ENCODE measurements at places on chromosomes 1 and 21.

- DNase-seq: peak; percentile 67
Observed at GRCh38 chr21:36076878-36077655, 7.2 kb downstream of the CBR1 start.

DNA sequence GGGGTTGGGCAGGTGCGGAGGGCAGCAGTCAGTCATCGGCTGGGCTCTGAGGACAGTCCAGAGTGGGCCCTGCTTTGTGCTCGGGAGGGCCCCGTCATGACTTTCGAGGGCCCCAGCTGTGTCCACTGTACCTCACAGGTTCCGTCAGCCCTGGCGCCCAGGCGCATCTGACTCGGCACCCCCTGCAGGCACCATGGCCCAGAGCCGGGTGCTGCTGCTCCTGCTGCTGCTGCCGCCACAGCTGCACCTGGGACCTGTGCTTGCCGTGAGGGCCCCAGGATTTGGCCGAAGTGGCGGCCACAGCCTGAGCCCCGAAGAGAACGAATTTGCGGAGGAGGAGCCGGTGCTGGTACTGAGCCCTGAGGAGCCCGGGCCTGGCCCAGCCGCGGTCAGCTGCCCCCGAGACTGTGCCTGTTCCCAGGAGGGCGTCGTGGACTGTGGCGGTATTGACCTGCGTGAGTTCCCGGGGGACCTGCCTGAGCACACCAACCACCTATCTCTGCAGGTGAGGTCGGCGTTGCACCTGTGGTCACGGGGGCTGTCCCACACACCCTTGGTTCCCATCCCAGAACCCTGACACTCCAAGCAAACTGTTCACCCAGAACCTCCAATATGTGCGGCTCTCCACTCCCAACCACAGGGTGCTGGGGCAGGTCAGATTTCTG, 7.8 kb downstream of the PODN start:
- no peak for DNase-seq

GRCh38 chr1:223542831-223543230, 122.7 kb downstream of the CAPN8 start:
- no peak for DNase-seq

DNA sequence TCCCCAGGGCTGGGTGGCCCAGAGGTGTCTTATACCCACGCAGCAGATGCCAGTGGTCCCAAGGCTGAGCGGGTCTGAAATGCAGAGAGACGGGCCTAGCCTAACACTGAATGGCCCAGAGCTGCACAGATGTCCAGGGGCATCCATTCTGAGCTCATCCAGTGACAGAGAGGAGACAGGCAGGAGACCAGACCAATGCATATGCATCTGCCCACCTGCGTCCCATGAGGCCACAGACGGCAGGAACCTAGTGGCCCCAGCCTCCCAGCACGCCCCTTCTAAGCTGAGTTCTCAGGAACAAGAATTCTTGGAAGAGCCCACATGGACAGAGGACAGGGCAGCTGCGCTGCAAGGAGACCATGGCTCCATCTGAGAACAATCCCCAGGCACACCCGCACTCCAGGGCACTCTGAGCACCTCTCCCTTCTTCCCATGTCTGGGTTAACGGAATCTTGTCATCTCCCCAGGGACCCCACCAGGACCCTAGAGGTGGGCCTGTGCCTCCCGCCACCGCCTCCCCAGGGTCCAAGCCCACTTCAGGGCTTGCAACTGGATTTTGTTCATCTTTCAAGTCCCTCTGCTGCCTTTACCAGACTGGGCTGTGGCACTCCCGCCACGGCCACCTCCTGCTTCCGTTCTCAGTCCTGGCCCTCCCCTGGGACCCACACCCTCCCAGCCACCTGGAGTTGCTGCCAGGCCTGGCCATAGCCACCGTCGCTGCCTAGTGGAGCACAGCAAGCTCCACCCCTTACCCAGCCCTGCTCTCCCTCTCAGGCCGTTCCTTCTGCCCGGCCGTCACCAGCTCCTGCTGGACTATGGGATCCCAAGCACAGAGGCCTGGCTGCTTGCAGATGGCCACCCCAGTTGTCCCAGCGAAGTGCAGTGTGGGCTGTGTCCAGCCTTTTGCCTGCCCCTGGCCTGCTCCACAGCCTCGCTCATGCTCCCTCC, 3.3 kb downstream of the WNT3A start:
- DNase-seq: peak; percentile 55

DNA sequence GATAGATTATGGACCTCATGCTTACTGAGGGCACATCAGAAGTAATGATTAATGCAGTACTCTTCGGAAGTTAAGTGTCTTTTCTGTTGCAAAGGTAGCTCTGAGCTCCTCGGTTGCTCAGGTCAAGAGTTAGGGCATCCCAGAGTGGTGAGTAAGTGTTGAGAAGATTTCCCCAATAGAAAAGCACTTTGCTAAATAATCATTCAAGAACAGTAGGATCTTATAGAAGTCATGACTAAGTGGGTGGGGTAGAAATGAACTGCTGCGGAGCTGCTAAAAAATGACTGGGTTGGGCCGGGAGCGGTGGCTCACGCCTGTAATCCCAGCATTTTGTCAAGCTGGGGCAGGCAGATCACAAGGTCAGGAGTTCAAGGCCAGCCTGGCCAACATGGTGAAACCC, 648.6 kb upstream of the CAMK1G start:
- no peak for DNase-seq

- no peak for DNase-seq
Observed at GRCh38 chr1:197976368-197976767, 59.2 kb downstream of the LHX9 start.

DNA sequence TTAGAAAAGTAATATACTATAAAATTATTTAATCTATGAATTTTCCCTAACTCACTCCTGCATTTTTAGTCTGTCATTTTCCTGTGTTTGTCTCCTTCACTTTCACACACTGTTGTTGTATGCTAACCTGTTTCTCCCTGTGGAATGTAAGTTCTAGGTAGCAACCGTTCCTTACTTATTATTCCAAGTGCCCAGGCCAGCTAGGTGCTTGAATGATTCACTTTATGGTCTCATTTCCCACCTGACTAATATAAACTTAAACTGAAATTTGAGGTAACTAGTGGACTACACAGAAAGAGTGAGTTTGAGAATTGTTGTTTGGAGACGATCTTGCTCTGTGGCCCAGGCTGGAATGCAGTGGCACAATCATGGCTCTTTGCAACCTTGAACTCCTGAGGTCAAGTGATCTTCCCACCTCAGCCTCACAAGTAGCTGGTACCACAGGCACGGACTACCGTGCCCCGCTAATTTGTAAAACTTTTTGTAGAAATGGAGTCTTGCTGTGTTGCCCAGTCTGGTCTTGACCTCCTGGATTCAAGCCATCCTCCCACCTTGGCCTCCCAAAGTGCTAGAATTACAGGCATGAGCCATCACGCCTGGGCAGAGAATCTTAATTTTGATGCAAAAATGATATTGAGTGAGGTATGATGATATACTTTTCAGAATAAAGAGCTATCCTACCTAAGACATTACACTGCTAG, 1.9 kb downstream of the ZYG11B start:
- no peak for DNase-seq

Measured in RPMI8226 (cell line).